ENCODE measurements at places on chromosomes 2 and 18.

DNA sequence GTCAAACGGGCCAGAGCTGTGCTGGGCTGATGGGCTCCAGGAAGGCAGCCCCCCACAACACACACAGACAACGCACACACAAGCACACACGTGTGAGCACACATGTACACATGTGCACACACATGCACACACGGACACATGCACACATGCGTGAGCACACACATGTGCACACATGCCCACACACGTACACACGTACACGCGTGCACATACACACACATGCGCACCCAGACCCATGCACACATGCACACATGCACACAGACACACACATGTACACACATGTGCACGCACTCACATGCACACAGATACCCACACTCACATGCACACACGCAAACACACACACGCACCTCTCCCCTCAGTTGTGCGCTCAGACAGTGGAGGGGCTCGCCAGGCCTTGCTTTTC lies 31.2 kb upstream of the HPCAL1 start:
- DNase-seq = no peak

- no peak for DNase-seq
Observed at GRCh38 chr2:31577143-31577542, 3.6 kb downstream of the SRD5A2 start.

- no peak for DNase-seq
Observed at GRCh38 chr2:44940732-44941464, 604 bp upstream of the SIX3 start.

DNA sequence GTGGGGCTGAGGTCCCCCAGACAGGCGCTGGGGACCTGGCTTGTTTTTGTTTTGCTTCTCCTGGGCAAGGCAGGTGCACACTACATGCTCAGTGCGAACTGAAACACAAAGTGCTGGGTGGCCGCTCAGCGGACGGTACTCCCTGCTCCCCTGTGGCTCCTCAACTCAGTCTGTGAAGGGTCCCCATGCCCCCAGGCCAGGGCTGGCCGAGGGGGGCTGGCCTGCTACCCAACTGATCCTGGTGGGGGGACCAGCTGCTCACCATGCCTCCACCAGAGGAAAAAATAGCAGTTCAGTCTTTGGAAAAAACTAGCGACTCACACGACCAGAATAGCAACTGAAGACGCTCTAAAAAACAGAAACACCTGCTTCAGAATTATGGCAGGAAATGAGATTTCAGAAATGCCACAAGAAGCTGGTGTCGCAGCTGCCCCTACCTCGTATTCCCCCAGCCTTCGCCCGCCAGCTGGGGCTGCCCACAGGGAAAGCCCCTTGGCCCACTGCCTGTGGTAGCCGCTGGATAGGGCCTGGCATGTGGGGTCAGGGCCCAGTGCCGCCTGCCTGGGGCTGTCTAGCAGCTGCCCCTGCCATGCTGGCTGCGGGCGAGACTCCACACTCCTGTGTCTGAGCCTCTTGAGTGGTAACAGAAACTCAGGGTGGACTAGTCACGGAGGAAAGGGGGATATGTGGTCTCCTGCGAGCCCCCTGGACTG lies 43.7 kb downstream of the MEX3C start:
- DNase-seq = no peak

DNA sequence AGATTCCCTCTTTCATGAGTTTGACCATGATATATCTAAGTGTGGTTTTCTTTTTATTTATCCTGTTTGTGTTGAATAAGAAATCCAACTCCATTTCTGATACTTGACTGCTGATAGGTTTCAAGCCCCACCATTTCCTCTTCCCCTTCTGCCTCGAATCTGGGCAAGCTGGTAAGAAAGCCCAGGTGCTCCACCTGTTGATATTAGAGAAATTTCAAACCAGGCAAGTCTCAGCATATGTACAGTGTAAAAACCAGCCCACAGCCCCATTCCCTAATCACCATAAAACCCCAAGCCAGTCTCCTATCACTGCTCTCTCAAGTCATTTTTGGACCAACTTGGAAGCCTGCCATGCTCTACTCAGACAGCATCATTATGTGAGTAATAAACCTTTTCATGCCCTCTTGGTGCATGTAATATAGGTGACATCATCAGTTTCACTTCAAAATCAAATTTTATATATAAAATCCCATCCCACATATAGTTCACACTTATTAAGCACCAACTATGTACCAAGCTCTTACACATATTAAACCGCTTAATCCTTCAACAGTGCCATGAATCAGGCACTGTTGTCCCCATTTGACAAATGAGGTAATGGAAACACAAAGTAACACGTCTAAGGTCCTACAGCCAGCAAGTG lies 46.6 kb downstream of the SMAD2 start:
- peak; percentile 17 for DNase-seq

DNA sequence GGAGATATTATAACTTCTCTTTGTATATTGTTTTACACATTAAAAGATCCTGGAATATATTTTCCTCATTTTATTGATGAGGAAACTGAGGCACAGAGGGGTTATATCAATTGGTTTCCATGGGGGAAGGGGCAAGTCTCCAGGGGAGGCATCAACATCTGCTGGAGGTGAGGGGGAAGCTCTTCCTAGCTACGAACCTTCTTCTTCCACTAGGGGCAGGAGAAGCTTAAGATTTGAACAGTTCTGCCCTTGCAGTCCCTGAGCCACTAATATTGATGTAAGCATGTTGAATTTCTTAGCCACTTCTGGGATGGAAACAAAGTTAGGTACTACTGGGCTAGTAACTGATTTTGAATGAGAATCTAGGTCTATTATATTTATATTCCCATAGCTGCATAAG lies 140.1 kb upstream of the AQP4 start:
- peak; percentile 22 for DNase-seq

GRCh38 chr2:234259440-234259839 lies 208.9 kb downstream of the SPP2 start:
- DNase-seq = no peak

GRCh38 chr2:227148106-227148505 lies 15.9 kb downstream of the COL4A4 start:
- no peak for DNase-seq

GRCh38 chr2:16045653-16046352 lies 105.5 kb downstream of the MYCN start:
- no peak for DNase-seq

GRCh38 chr18:41579185-41579584 lies 375.8 kb upstream of the PIK3C3 start:
- DNase-seq = no peak
